ENCODE measurements at places on chromosomes 7 and 10. TPM values are rescaled to one million over a fixed set of nuclear protein-coding genes. Genes with fewer than 3 reads are reported as not detected.

The LRRD1 gene
- total RNA-seq = not detected

The ASB10 gene
- total RNA-seq = not detected

The EN2 gene
- total RNA-seq = not detected

The ANTXRL gene
- not detected for total RNA-seq

The PIP gene
- not detected for total RNA-seq

The ABCB8 gene
- 36.2 TPM for total RNA-seq

The CUZD1 gene
- 0.55 TPM for total RNA-seq

DNA sequence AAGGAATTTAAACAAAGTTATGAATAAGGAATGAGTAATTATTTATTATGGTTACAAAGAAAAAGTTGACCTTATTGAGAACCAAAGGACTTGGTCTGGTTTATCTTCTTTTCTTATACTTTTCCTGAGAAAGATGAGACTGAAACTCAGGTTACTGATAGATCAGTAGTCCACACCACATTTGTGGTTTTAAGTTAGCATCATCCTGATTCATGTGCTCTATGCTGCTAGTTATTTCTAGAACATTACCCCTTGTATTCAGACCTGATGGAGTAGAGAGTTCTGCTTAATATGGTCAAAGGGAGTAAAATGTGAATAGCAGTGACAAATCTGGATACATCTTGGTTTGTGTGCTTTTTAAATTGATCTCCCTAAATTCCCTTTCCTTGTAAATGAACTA, 63.8 kb downstream of the FOXP2 start:
- no peak overlapping the region for H3K4me3 ChIP-seq
- no peaks in the 10 kb centered on the region for H3K4me1 ChIP-seq
- H3K27ac ChIP-seq = no peak overlapping the region
- H3K27me3 ChIP-seq = no peaks in the 10 kb centered on the region

GRCh38 chr10:48468866-48469511, 135.9 kb downstream of the ARHGAP22 start:
- no peak overlapping the region for H3K27ac ChIP-seq
- no peaks in the 10 kb centered on the region for H3K36me3 ChIP-seq
- H3K4me3 ChIP-seq = no peak overlapping the region

GRCh38 chr7:136045181-136045580, 68.0 kb upstream of the MTPN start:
- H3K27me3 ChIP-seq = no peaks in the 10 kb centered on the region
- no peaks in the 10 kb centered on the region for H3K36me3 ChIP-seq
- no peak for DNase-seq
- H3K4me1 ChIP-seq = no peaks in the 10 kb centered on the region
- H3K27ac ChIP-seq = no peak overlapping the region

- no peak for DNase-seq
- H3K4me3 ChIP-seq = no peak overlapping the region
- H3K27me3 ChIP-seq = peaks cover 42% of the 10 kb centered on the region
- H3K27ac ChIP-seq = no peak overlapping the region
Measured at GRCh38 chr10:118473305-118473960, 122.0 kb downstream of the PRLHR start.

GRCh38 chr10:132492323-132493025, 45.1 kb upstream of the INPP5A start:
- H3K4me3 ChIP-seq = no peak overlapping the region
- peak; percentile 73 for DNase-seq
- H3K36me3 ChIP-seq = no peaks in the 10 kb centered on the region
- peaks cover 21% of the 10 kb centered on the region for H3K4me1 ChIP-seq
- H3K27me3 ChIP-seq = no peaks in the 10 kb centered on the region
- H3K27ac ChIP-seq = peak overlapping the region; percentile 50

GRCh38 chr10:21500578-21500910, 24.9 kb downstream of the SKIDA1 start:
- no peak overlapping the region for H3K4me3 ChIP-seq
- H3K4me1 ChIP-seq = peaks cover 19% of the 10 kb centered on the region
- DNase-seq = no peak
- no peak overlapping the region for H3K27ac ChIP-seq

DNA sequence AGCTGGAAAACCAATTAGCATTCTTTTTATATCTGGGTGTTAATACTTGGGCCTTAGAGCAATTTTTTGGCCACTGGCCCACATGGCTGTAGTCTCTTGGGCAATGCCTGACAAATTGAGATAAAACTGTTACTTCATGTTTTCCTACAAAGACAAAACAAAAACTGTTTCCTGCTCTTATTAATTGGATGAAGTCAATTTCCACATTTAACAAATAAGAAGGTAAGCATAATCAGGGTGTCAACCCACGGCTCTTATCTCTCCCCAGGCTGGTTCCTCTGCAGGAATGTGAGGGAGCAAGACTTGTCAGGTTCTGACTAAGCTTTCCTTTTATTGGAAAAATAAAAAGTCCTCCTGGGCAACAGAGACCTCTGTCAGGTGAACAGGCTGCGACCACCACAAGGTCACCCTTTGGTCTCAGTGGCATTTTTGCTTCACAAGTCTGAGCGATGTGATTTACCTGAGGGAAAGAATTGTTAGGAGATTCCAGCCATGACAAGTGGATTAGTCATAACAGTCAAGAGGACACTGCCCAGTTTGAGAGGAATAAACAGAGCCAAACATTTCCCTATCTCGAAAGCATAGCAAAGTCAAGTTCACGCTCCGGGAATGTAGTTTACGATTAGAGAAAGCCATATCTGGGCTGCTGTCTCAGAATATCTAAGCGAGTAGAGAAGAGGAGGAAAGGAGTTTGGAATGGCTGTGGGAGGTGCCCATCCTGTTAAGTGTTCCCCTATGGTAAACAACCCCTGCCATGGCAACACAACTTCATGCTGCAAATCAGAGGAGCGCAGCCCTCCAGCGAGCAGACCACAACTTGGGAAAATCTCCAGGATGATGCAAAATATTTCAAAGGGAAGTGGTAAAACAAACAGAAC, 144.4 kb downstream of the TES start:
- no peaks in the 10 kb centered on the region for H3K27me3 ChIP-seq
- peak; percentile 72 for DNase-seq
- H3K36me3 ChIP-seq = no peaks in the 10 kb centered on the region
- H3K4me3 ChIP-seq = no peak overlapping the region

DNA sequence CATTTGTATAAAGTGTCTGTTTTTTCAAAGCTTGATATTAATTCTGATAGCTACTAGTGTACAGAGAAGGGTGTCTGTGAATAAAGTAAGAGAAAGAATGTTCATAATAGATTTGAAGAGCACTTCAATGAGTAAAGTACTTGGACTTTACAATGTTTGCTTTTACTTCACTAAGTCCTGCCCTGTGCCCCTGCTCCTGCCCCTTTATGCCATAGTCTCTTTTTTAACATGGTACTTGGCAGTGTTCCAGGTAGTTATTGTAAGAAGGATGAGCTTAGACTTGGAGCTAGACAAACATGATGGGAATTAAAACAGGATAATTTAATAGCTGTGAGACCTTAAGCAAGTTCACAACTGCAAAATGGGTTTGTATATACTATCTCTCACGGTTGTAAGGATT, 41.0 kb downstream of the ZEB1 start:
- peaks cover 37% of the 10 kb centered on the region for H3K4me1 ChIP-seq
- H3K4me3 ChIP-seq = no peak overlapping the region
- no peak for DNase-seq
- H3K36me3 ChIP-seq = peaks cover 9% of the 10 kb centered on the region
- no peak overlapping the region for H3K27ac ChIP-seq
- H3K27me3 ChIP-seq = no peaks in the 10 kb centered on the region

- no peaks in the 10 kb centered on the region for H3K36me3 ChIP-seq
- no peaks in the 10 kb centered on the region for H3K27me3 ChIP-seq
- H3K4me1 ChIP-seq = no peaks in the 10 kb centered on the region
- no peak for DNase-seq
- no peak overlapping the region for H3K4me3 ChIP-seq
Measured at GRCh38 chr7:144390481-144390880, 13.0 kb downstream of the NOBOX start.

DNA sequence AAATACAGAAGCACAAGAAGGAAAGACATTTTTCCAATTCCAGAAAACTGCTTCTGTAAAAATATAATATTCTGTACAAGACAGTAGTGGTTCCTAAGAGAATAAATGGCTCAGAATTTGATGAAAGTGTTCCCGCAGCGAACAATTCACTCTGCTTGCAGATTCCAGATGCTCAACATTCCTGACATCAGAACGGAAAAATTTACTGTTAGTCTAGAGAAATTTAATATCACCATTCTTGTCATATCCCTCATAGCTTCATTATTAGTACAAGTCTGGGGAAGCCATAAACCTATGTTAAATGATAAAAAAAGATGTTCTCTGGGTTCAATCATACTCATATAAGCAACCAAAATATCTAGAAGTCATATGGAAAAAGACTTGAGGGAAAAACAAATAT, 83.6 kb downstream of the MPP7 start:
- DNase-seq = no peak
- no peaks in the 10 kb centered on the region for H3K36me3 ChIP-seq
- peaks cover 28% of the 10 kb centered on the region for H3K4me1 ChIP-seq
- H3K27me3 ChIP-seq = no peaks in the 10 kb centered on the region

DNA sequence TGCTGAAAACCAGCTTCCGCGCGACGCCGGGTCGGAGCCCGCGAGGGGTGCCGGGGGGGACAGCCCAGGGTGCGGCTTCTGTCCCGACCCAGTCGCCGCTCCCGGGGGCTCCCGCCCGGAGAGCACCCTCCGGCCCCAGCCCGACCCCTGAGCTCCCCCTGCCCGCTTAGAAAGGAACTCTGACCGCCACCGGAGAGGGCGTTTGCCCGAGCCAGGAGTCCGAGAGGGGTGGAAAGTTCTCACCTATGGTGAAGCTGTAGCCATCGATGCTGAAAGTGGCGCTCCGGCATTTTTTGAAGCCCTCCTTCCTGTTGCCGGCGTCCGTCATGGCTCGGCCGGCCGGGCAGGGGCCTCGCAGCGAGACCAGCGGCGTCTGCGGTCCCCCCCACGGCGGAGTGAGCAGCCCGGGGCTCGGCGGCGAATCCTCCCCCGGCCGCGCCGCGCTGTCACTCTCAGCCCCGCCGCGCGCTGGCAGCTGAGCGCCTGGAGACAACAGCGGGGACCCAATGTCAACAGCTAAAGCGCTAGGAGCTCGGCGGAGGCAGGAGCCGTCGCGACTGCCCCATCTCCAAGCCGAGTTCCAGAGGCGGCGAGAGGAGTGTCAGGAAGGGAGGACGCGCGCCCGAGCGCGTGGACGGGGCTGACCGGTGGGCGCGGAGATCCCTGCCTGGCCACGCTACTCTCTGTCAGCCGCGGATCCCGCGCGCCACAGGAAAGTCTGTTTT, 191.6 kb downstream of the LSM5 start:
- peak; percentile 31 for DNase-seq
- no peaks in the 10 kb centered on the region for H3K36me3 ChIP-seq
- no peaks in the 10 kb centered on the region for H3K27me3 ChIP-seq
- H3K4me3 ChIP-seq = peak overlapping the region; percentile 43

DNA sequence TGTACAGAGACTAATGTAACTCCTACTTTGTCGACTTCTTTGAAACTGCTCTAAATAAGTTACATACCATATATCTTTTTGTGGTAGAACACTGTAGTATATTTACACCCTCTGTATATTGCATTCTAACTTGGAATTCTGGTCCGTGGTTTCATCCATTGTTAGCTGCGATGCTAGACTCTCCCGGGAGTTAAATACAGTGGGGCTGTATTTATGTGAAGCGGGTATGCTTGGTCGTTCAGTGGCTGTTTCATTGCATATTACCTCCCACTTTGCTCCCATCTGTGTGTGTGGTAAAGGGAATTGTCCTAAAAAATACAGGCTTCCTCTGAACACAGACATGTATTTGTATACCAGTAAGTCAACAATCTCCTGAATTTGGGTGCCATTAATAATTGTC, 231.1 kb downstream of the SLC25A13 start:
- no peak overlapping the region for H3K27ac ChIP-seq
- no peak overlapping the region for H3K4me3 ChIP-seq
- no peaks in the 10 kb centered on the region for H3K27me3 ChIP-seq
- DNase-seq = no peak

- DNase-seq = no peak
- no peaks in the 10 kb centered on the region for H3K36me3 ChIP-seq
- H3K4me1 ChIP-seq = peaks cover 3% of the 10 kb centered on the region
Measured at GRCh38 chr7:84231157-84231556, 36.6 kb upstream of the SEMA3A start.

DNA sequence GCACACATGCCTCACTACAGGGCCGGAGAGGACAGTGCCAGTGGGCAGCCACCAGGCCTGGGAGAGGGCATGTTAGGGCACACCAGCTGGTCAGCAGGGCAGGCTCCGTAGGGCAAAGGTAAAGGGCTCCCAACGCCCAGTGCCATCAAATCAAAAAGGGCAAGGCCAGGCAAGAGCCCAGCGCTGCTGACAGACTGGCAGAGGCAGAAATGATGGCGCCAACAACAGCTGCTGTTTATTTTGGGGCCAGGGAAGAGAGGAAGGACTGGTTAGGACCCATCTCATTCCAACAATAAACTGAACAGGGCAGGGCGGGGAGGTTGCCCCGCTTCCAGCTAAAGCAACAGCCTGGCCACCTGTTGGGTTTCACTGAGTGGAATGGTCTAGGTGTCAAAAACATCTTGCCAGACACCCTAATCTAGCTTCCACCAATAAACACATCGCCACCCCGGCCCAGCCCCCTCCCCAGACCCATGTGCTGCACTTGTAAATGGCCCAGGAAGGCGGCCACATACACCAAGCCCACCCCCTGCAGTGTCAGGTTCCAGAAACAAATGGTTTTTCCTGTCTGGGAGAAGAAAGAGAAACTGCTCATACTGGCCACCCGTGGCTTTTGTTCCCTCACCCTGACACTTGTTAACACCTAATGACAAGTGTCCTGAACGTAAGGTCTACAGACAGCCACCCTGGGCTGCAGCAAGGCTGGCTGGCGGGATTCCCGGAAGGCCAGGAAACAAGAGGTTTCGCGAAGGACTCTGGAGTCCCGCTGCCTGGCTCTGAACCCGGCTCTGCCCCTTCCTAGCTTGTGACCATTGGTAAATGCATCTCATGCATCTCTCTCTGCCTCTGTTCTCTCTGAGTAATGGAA, 15.3 kb downstream of the SH3PXD2A start:
- H3K4me1 ChIP-seq = peaks cover 46% of the 10 kb centered on the region
- no peak overlapping the region for H3K4me3 ChIP-seq
- no peaks in the 10 kb centered on the region for H3K27me3 ChIP-seq
- no peaks in the 10 kb centered on the region for H3K36me3 ChIP-seq

GRCh38 chr10:131180740-131181415, 130.6 kb downstream of the TCERG1L start:
- H3K27ac ChIP-seq = no peak overlapping the region
- H3K36me3 ChIP-seq = no peaks in the 10 kb centered on the region
- DNase-seq = no peak

GRCh38 chr10:129897871-129898626, 66.0 kb downstream of the EBF3 start:
- no peaks in the 10 kb centered on the region for H3K27me3 ChIP-seq
- no peaks in the 10 kb centered on the region for H3K36me3 ChIP-seq
- no peak for DNase-seq
- H3K4me1 ChIP-seq = peaks cover 8% of the 10 kb centered on the region

GRCh38 chr10:7610651-7611389, 55.9 kb downstream of the ITIH5 start:
- no peak overlapping the region for H3K4me3 ChIP-seq
- H3K36me3 ChIP-seq = no peaks in the 10 kb centered on the region
- H3K27me3 ChIP-seq = no peaks in the 10 kb centered on the region
- H3K4me1 ChIP-seq = peaks cover 17% of the 10 kb centered on the region
- H3K27ac ChIP-seq = peak overlapping the region; percentile 48

All from stomach (tissue), 19 donors.